ENCODE measurements at places on chromosomes 3 and 15. TPM values are rescaled to one million over a fixed set of nuclear protein-coding genes. Genes with fewer than 3 reads are reported as not detected.

The PLAAT1 gene
- not detected for total RNA-seq

The MLF1 gene
- total RNA-seq: 3.0 TPM

The SLC49A4 gene
- 10.6 TPM for total RNA-seq

The CEMIP gene
- total RNA-seq: 17.0 TPM

The NR1I2 gene
- not detected for total RNA-seq

The CSPG4 gene
- 91.6 TPM for total RNA-seq

The ACTC1 gene
- total RNA-seq: 5.0 TPM

GRCh38 chr3:124780356-124780755 is 50.1 kb downstream of the UMPS start:
- DNase-seq: peak; percentile 83

DNA sequence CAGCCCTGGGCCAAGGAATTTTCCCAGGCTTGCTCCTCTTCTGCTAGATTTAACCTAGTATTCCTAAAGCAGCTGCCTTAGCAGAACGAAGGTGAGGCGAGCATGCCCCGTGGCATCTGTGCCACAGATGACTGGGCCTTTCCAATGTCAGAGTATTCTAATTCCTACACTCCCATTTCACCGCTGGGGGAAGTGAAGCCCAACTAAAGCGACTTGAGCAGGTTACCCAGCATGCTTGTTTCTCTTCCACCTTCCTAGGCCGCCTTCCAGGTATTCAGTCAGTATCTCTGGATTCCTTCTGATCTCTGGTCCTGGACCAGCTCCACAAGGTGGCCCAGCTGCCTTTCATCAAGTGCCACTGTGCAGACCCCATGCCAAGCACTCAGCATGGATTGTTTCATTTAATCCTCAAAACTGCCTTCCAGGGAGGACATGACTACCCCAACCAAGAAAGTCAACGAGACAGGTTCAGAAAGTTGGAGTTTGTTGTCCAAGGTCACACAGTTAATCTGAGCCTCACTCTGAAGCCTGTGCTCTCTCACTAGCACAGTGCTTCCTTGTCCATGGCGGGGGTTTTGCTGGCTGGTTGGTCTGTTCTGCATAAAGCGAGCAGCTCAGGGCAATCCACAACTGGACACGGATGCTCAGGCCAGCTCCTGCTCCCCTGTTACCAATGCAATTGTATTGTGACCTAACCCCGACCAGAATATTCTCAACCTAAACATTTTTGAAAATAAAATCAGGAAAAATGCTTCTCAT is 15.1 kb downstream of the MYO5C start:
- no peak for DNase-seq

DNA sequence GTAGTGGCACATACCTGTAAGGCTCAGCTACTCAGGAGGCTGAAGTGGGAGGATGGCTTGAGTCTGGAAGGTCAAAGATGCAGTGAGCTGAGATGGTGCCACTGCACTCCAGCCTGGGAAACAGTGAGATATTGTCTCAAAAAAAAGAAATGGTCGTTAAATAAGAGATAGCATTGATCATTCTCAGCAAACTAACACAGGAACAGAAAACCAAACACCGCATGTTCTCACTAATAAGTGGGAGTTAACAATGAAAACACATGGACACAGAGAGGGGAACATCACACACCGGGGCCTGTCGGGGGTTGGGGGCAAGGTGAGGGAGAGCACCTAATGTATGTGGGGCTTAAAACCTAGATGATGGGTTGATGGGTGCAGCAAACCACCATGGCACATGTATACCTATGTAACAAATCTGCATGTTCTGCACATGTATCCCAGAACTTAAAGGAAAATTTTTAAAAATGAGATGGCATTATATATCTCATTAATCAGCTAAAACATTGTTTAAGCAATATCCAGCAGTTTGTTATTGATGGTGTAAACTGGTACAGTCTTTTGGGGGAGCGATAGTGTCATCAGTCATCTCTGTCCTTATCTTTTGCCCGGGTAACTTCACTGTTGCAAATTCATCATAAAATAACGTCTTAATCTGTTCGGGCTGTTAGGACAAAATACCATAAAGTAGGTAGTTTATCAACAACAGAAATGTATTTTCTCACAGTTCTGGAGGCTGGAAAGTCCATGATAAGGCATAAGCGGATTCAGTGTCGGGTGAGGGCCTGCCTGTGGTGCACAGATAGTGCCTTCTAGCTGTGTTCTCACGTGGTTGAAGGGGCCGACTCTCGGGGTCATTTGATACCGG is 1.7 kb upstream of the MAN2A2 start:
- no peak for DNase-seq

DNA sequence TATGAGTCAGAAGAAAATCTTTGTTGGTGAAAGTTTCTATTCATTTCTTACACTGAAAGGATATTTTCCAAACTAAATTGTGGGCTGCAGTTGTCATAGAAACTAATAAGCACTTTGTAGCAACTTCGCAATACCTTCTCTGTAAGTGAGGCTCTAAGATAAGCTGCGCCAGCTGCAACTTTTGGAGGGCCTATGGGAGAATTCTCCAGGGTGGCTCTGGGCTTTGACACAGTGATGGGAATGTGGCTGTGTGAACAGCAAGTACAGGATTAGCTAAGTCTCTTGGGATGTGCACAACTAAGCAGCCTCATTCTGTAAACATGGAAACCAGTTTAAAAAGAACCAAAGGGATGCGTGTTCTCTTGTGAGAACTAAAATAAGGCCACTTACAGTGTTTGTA is 124.6 kb upstream of the SGO1 start:
- no peak for DNase-seq

- peak; percentile 77 for DNase-seq
These were observed 125.1 kb downstream of the SHQ1 start for GRCh38 chr3:72722930-72723726.

GRCh38 chr15:52112203-52112750 is 298 bp downstream of the BCL2L10 start:
- no peak for DNase-seq

DNA sequence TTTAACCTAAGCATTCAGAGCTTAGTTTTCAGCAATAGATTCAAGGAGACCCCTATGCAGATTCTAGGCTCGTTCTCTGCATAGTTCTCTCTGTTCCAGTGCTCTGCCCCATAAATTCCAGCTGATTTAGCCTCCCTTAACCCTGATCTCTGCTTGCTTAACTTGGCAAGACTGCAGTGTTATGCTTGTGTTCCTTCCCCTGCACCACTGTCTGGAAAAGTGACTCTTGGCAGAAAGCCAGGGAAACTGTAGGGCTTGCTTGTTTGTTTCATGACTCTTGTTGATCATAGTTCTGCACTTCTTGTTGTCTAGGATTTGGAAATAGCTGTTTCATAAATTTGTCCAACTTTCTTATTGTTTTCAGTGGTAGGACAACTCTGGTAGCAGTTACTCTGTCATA is 40.1 kb downstream of the ANAPC13 start:
- DNase-seq: peak; percentile 46

GRCh38 chr15:44585633-44586032 is 48.7 kb downstream of the EIF3J start:
- DNase-seq: no peak

DNA sequence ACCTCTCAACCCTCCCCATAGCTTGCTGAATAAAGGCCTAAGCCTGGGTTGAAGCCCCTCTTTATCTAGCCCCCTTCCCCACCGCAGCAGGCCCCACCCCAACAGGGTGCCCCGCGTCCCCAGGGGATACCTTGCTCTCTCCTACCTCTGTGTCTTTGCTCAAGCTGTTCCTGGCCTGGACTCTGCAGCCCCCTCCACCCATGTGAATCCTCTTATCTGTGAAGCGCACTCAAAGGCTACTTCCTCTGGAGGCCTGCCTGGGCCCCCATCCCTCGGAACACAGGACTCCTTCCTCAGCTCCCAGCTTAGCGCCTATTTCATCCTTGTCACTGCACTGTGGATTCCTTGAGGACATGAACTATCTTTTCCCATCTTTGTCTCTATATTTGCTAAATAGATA is 61.4 kb upstream of the HERC1 start:
- DNase-seq: no peak

DNA sequence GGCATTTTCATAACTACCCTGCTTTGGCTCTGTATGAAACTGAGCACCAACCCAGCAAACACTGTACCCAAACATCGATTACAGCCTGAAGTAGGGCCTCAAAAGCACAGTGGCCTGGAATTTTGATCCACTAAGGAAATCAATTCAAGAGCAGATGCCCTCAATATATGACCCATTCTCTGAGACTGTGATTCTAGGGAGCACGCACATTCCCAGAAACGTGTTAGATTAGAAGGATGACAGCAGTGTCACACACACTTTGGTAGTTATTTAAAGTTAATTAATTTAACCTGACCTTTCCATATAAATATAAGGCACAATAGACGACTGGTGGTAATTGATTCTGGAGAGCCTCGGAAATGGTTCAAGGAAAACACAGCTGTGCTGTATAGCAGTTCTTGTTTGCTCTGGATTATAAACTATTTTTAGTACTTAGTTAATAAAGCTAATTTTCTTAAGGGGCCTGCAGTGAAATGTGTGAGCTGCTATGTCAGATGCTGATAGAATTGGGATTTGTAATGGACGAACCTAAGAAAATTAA is 126.3 kb upstream of the ZNF385D start:
- no peak for DNase-seq

DNA sequence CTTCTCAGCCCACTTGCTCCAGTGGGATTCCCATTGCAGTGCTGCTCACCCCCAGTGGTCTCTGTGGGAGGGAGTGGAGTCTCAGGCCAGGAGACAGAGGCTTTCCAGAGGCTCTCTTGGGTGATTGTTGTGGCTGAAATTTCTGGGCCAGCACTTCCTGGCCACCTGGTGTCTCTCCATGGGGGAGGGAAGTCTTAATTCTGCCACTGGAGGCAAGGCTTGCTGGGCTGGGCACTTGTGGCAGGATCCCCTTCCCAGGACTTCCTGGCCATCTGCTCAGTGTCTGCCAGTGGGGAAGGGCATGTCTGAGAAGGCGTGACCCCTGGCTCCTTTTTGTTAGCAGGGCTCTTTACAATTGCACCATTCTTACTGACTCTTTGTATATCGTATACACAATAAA is 351.8 kb downstream of the GABRB3 start:
- DNase-seq: no peak

DNA sequence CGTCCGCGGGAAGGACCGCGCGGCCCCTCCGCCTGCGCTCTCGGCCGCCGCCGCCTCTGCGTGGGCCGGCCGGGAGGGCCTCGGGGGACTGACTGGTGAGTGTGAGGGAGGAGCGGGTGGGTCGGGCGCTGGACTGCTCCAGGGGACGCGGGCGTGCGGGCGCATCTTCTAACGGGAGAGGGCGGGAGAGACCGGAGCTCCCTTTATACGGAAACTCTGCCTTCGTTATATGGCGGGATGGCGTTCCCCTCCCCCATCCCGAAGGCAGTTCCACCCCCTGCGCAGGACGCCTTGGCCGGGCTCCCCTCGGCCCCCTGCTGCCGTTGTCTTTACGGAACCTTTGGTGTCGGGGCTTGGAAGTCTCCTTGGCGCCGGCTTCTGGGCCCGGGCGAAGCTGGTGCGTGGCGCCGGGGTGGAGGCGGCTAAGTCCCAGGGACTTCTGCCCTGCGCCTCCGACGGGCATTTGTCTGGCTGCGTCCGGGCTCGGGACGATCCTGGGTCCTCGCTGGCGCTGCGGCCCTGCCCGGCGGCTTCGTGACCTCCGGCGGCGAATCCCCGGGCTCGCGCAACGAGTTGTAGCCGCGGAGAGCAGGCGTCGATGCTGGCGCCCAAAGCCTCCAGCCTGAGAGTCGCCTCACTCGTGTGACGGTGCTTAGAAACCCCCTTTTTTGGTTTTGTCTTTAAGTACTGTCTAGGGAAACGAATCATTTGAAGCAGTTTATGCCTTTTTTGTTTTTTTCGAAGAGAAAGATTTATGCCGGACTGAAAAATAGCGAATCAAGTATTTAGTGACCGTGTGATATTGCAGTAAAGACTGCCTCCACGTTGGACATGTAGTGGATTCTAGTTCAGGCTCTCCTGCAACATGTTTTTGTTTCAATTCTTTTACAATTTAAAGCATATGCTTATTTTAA is 623 bp downstream of the ZNF639 start:
- peak; percentile 72 for DNase-seq

DNA sequence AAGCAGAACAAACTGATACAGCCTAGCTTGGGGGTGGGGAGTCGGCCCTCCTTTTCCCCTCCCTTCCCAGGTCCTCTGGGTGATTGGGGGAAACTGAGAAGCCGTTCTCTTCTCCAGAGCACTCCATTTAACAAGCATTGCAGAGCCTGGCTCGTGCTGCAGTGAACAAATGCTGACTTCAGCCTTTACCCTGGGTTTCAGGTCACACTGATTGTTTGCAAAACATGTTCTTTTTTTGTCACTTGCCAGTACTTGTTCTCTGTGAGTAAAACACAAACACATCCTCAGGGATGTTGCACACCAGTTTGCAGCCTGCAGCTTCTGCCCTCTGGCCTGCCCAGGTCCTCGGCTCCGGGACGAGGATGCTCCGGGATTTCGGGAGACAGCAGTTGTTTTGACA is 132.8 kb downstream of the PGPEP1L start:
- DNase-seq: no peak

DNA sequence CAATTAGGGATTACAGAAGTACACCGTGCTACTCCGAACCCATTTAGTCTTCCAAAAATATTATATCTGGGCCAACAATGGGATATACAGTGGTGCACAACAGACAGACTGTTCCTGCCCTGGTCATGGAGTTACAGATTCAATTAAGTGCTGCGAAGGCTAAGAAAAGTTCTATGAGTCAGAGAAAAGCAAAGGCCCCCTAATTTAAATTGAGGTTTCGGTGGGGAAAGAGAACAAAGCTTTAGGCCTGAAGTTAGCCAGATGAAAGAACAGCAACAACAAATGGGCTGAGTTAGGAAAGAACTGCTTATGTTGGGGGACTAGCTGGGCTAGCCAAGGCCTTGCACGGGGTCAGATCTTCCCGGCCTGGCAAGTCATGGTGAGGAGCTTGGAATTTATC is 131.8 kb downstream of the MDFIC2 start:
- DNase-seq: no peak

- no peak for DNase-seq
These were observed 44.8 kb downstream of the CGNL1 start for GRCh38 chr15:57421110-57421509.

Data from HFFc6 (cell line).